Stimulated activated CD8-positive, alpha-beta memory T cell treated with anti-CD3 and anti-CD28 coated beads, Interleukin-4, amount 100 ng/mL, for 1 hour (primary cell): ENCODE measurements at places on chromosomes 1 and 21.

- DNase-seq = no peak
Measured at GRCh38 chr1:54811739-54812655, 10.9 kb upstream of the TTC22 start.

- DNase-seq = no peak
Measured at GRCh38 chr1:5571438-5571837, 420.8 kb downstream of the NPHP4 start.

GRCh38 chr1:19725606-19726005 is 60.9 kb downstream of the HTR6 start:
- no peak for DNase-seq

DNA sequence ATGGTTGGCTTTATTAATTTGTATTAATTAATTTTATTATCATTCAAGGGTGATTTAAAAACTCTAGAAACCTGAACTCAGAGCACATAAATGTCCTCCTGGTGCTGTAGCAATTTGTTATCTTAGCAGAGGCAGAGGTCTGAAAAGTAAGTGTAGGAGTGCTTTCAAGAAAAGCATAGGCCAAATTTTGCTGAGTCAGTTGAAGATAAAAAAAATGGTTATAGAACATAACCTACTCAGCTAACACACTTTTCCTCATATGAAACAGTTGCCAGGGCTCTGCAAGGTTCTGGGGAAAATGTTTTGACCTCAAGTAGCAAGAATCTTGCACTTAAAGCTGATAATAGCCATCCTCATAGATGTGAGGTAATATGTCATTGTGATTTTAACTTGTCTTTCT is 53.5 kb upstream of the CHODL start:
- no peak for DNase-seq

- DNase-seq = no peak
Measured at GRCh38 chr1:176243746-176244145, 36.7 kb upstream of the COP1 start.

DNA sequence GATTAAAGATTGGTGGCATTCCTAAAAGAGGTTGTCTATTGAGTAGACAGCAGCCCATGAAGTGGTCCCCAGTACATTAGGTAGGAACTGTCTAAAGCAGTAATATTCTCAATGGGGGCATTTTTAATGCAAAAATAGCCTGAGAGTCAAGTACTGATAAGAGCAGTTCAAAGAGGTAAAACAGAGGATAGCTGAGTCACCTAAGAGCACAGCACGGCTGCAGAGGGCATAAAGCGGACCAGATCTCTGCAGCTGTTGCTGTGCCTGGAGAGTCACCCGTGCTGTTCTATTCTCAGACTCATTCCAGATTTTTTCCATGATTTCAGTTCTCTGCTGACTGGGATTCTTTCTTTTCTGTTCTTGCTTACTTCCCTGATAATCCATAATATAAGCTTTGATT is 313.2 kb downstream of the OLFM3 start:
- no peak for DNase-seq

GRCh38 chr1:234533034-234533891 is 54.3 kb upstream of the TARBP1 start:
- DNase-seq = no peak

DNA sequence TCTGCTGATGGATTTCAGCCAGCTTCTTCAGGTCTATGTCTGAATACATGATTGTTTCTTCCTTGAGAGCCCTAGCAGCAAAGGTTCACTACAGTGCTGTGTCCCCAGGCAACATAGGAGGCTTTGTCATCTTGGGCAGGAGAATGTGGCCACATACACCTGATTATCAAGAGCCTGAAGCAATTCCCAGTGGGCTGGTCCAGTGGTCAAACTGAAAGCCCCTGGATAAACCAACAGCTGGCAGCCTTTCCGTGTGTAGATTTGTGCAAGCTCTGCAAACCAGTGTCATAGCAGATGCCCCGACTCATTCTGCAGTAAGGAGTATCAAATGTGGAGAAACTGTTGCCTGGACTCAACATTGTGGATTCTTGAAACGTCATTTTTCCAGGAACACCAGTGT is 2.3 kb upstream of the GIPC2 start:
- no peak for DNase-seq

DNA sequence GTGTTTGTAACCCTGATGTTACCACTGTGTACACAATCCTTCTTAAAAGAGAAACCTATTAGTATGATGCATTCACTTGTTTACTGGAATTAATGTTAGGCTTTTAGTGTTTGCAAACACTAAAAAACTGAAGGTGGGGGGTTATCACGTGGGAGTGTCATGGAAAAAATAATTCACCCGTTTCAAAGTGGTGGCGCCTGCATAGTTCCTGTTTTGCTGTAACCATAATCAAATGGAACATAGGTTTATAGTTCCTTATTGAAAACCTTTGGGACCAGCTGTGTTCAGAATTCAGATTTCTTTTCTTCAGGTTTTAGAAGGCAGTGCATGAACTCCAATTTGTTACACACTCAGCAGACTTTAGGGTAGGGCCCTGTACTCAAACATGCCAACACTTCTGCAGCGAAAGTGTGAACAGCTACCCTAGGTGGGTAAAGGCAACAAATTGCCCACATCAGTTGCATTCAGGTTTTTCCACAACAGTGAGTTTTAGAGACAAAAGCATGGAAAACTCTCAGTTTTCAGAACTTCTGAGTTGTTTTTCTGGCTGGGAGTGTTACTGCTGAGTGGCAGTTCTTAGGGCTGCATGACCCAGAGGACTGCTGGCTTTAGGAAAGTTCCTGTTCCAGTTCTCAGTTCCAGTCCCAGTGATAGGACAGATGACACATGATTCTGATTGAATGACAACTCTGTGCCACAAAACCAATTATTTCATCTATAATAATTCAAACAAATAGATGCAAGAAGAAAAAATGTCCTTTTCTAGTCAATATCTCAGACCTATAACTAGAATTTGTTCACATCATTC is 29.1 kb upstream of the IVNS1ABP start:
- DNase-seq = no peak
